Vagina (tissue), 2 donors: ENCODE measurements at places on chromosomes 16 and 17.
A peak's percentile ranks its signal among the peaks of the same experiment; 100 is the strongest.

DNA sequence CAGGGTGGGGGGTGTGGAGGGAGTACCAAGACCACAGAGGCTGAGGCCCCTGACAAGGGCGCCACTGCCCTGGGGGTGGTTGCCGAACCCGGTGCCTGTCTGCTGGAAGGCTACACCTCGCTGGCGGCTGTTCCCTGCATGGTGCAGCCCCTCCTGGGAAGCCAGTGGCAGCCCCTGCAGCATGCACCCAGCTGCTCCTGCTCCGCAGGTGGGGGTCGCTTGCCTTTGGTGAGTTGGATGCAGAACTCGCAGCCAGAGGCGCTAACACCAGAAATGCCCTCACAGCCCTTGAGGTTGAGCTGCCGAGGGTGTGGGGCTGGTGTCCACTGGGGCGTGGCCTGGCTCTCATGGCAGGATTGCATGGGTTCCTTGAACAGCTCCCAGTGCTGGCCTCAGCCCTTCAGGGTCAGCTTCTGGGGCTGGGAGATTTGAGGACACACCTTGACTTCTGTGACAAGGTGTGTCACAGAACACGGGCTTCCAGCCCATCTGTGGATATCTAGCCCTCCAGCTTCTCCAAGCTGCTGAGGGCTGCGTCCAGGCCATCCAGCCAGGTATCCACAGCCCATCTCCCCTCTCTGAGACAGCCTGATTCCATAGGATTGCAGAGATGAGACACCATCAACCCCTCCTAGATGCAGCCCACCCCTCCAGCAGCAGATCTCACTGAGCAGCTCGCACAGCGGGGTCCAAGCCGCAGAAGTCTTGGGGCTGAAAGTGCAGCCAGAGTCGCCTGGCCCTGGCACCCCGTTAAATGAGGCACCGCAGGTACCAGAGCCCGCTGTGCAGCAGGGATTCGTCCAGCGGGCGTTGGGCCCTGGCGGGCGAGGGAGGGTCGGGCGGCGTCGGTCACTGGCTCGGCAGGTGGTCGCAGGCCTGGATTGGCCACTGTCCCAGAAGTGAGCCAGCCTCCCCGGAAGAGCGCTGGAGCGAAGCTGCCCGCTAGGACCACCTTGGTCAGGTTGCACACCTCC is 586.3 kb downstream of the KCNJ18 start:
- no peak for DNase-seq

GRCh38 chr17:30808785-30809286 is 15.7 kb downstream of the CRLF3 start:
- DNase-seq: no peak

- DNase-seq: no peak
Measured at GRCh38 chr16:3876695-3877094, 3.8 kb downstream of the CREBBP start.

DNA sequence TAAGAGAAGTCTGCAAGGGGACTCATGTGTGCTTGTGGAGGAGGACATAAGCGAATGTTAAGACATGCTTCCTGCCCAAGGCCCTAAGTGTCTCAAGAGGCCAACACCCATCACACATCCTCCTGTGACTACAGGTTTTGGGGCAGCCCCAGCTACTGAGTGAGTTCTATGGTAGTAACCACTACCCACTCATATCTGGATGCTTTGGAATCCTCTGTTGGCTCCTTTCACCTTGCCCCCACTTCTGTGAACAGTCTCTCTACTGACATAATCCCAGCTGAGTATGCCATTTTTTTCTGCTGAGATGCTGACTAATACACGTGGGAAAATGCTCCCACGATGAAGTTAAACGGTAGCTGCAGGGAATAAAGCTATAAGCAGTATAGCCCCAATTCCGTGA is 153.5 kb downstream of the VPS53 start:
- DNase-seq: no peak

- no peak for DNase-seq
Measured at GRCh38 chr16:21276090-21276489, 2.0 kb downstream of the CRYM start.

DNA sequence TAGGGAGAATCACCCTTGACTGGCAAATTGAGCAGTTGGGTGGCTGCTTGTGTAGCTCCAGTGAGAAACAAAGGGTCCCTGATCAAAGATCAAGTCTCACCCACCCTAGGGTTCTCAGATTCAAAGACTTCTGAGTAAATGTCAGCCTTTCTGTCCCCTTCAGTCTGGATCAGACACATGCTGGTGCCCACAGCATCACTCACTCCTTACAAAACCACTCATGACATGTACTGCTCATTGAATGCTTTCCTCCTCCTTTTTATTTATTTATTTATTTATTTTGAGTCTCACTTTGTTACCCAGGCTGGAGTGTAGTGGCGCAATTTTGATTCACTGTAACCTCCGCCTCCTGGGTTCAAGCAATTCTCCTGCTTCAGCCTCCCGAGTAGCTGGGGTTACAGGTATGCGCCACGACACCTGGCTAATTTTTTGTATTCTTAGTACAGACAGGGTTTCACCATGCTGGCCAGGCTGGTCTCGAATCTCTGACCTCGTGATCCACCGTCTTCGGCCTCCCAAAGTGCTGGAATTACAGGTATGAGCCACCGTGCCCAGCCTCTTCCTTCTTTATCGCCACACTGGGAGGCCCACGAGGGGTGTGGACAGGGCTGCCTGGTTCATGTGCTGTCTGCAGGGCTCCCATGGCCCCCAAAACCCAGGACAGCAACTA is 462.0 kb upstream of the MAF start:
- no peak for DNase-seq

GRCh38 chr16:88197481-88198456 is 185.0 kb upstream of the ZNF469 start:
- DNase-seq: no peak

DNA sequence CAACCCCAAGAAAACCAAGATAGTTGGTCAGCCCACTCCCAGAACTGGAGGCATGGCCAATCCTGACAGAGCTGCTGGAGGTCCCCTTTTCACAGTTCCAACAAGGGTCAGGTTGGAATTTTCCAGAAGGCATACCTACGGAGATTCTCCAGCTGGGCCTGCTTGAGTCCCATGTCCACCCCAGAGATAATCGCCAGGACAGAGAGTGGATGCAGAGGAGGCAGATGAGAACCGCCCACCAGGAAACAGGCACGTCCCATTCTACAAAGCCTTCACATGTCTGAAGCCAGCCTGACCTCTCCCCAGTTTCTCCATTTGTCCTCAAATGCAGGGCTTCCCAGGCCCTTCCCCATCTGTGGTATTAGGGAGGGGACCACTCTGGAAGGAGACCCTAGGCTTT is 47.4 kb upstream of the SMURF2 start:
- DNase-seq: no peak

DNA sequence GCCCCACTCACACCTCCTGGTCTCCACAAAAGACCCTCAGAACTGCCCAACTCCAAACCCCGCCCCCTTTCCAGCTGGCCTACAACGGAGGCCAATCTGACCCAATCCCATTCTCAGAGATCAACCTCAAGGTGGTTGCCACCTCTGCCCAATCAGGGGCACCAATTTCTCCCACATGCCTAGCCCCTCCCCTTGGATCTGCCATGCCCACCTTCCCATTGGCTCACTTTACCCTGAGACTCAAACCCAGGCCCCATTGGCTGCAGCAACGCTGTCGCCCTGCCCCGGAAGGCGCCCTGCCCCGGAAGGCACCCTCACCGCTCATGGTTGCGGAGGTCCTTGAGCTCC is 10.6 kb downstream of the ZNF668 start:
- no peak for DNase-seq

GRCh38 chr17:16521070-16521727 is 29.2 kb upstream of the LRRC75A start:
- DNase-seq: no peak

DNA sequence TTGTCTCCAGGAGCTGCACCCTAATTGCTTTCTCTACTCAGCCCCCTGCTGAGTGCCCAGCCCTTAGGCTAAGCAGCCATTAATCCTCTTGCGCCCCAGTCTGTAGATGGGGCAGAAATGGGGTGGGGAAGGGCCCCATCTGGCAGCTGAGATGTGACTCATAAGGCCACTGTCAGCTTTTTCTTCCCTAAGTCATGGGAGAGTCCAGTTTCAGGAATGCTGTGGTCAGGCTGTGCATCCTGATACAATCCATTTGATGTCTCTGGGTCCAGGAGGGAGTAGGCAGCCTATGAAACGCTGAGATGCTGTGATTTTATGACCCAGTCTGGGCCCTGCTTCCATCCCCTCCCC is 12.3 kb downstream of the PLXDC1 start:
- no peak for DNase-seq

- DNase-seq: no peak
Measured at GRCh38 chr17:17641621-17642409, 39.4 kb upstream of the RAI1 start.

DNA sequence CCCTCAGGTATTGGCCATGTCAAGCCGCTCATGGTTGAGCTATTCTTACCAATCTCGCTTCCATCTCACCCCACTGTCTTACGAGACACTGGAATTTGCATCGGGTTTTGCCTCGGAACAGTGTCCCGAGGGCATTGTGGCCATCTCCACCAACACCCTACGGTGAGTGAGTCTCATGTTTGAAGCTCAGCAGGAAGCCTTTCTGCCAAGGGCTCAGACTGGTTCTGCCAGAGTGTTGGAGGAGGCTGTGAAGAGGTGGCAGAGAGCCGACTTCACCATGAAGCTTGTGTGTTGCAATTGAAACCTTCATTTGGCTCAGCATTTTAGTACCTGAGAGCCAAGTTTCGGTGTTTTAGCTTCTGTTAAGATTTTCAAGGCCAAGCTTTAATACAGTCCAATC is 38.0 kb downstream of the SF3B3 start:
- DNase-seq: no peak

DNA sequence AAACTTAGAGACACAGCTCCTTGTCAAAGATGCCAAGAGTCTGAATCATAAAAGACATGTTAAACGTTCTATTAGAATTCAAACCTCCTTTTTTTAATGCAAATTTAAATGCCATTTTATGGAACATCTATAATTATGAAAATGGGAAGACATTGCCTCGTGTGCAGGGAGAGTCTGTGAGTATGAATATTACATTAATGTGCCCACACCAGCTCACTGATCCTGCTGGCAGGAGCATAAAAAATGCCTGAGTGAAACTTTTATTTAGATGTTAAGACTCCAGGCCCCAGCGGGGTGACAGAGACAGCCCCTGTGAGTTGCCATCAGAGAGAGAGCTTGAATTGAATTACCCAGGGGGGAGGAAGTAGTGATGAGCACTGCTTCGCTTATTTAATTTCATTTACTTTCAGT is 84.8 kb downstream of the SNX11 start:
- no peak for DNase-seq

GRCh38 chr16:29007730-29008593 is 23.1 kb downstream of the LAT start:
- no peak for DNase-seq

- DNase-seq: no peak
Measured at GRCh38 chr16:19882186-19882585, 2.5 kb downstream of the GPRC5B start.

DNA sequence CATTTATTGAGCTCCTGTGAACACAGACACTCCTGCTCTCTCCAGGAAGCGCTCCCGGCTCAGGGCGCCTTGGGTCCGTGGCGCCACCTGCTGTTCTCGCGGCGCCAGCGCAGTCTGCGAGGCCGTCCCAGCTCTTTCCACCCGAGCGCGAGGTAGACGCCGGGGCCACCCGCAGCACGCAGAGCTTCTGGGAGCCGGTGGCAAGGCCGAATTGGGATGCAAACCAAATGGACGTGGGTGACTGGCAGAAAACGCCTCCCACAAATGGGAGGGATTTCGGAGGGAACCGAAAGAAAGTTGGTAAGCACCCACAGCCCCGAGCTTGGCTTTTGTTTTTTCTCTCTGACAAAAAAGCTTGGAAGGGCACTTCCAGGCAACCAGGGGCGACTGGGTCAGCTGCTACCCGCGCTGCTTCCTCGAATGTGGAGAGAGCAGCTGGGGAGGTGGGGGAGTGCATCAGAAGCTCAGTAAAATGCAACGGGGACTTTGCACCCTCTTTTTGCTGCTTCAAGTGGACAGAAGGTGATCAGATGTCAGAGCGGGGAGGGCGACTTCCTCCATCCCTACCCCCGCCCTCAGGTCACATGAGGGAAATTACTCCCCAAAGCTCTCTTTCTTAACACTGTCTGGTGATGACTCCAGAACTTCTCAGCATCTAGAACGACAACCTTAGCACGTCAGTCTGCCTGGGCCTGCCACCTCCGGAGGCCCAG is 13.5 kb upstream of the N4BP1 start:
- DNase-seq: peak; percentile 96

- DNase-seq: no peak
Measured at GRCh38 chr17:2564877-2565276, 28.6 kb upstream of the PAFAH1B1 start.

DNA sequence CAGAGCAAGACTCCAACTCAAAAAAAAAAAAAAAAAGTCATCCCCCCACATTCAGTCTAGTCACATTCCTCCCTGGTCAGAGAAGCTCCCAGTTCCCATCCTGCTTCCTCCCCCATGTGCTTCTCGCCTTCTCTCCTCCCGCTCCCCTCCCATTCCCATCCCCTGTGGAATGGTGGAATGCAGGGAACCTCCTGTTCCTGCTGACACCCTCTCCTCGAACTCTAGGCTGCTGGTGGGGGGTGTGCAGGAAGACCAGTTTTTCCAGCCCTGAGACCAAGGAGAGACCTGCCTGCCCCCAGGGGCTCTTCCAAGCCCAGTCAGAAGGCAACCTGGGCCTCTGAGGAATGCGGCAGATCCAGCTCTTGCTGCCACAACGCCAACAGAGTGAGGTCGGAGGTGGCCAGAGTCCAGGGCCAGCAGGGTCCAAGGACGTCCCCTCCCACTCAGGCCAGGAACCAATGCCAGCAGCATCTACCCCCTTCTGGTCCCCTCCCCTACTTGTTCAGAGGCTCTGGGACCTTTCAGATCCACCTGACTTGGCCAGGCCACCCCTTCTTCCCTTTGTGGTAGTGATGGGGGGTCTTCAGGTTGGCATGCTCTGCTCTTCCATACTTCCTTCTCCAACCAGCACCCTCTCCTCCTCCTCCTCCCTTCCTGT is 39.3 kb upstream of the TAC4 start:
- DNase-seq: no peak

DNA sequence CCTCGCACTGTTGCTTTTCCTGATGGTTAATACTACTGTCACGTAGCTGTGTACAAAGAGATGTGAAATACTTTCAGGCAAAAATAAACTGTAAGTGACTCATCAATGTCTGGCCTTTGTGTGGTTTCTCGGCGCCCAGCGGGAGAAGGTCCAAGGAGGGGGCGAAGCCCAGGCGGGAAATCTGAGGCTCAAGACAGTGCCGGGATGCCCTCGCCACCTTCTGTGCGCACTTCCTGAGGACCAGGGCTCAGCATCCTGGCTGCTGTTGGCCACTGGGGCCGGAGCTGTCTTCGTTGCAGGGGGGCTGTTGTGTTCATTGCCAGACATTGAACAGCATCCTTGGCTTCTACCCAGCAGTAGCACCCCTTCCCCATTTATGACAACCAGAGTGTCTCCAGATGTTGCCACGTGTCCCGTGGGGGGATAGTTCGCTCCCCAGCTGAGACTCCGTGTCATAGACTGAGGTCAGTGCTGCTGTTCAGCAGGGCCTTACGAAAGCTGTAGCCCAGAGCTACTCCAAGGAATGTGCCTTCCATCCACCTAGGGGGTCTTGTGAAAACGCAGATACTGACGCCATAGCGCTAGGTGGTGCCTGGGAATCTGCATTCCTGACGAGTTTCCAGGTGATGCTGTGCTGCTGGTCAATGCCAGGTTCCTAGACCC is 67.3 kb upstream of the PLCG2 start:
- DNase-seq: no peak
